Mesenteric fat pad (tissue), 1 donor: ENCODE measurements at places on chromosomes 6 and 20. TPM values are rescaled to one million over a fixed set of nuclear protein-coding genes. Genes with fewer than 3 reads are reported as not detected.

- DNase-seq: no peak
Measured at GRCh38 chr6:143243786-143244185, 183.1 kb downstream of the AIG1 start.

DNA sequence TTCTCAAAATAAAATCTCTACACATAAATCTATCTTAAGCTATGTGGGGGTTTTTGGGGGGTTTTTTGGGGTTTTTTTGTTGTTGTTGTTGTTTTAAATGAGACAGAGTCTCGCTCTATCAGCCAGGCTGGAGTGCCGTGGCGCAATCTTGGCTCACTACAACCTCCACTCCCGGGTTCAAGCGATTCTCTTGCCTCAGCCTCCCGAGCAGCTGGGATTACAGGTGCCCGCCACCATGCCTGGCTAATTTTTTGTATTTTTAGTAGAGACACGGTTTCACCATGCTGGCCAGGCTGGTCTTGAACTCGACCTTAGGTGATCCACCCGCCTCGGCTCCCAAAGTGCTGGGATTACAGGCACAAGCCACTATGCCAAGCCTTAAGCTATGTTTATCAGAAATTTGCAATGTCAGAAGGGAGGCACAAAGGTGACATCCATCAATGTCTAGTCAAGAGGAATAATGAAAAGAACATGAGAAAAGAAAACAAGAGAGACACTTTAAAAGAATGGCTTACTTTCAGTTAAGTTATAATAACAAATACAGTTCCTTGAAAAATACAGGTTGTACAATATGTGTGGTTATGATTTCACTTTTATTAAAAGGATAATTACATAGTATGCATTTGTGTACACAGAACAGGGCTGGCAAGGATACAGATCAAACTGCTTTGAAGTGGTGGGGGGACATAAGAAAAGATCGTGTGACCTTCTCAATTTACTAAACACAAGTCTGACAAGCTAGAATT lies 28.6 kb downstream of the SLC23A2 start:
- no peak for DNase-seq

GRCh38 chr6:10962673-10963072 lies 75.8 kb downstream of the SYCP2L start:
- no peak for DNase-seq

DNA sequence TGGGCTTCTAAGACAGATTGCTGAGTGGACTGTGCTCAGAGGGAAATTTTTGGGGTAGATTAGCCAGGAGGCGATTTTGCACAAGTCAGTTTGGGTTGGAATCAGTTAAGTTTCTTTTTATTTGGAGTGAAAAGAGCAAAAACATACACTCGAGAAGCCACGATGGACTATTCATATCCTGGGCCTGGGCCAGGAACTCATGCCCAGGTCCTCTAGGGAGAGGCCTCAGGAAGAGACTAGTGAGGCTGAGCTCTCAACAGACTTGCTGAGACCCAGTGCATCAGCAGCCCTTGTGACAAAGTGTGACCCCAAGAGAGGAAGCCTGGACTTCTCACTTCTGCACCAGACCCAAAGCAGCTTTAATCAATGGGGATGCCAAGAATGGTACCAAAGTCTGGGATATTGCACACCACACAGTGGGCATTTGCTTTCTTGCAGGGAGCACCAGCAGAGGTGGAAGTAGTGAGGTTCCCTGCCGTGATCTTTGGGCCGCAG lies 61.6 kb upstream of the MAFB start:
- DNase-seq: no peak

DNA sequence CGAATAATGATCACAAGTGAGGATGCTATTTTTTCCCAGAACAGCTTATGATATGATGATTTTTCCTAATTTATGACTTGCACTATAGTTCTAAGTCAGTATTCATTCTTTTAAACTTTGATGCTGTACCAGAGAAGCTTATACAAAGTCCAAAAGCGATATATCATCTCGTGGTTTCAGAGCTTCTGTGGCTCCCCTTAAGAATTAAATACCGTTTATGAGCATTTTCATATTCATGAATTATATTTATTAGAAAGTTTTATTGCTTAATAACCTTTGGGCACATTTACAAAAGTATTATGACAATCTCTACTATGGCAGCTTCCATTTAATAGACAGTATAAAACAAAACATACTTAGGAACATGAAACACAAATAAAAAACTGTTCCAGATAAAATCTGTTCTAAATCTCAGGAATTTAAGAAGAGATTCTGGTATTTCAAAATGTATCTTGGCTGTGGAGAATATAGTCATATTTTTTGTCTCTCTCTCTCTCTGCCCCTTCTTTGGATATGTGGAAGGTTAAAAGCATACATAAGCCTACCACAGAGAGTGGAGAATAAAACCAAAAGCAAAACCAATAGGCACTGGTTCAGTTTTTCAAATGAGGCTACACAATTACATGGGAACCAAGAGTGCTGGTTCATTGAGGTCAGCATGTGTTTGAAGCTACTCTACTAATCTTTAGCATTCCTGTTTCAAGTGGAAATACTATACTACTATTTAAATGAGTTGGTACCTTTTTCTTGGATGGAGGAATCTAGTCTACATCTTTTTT lies 884.5 kb upstream of the GJE1 start:
- DNase-seq: no peak

The PRL gene
- total RNA-seq: 0.58 TPM

GRCh38 chr6:31308845-31309175 lies 36.9 kb upstream of the HLA-C start:
- DNase-seq: no peak

- DNase-seq: peak; percentile 53
Measured at GRCh38 chr6:167710363-167710920, 116.3 kb upstream of the AFDN start.

DNA sequence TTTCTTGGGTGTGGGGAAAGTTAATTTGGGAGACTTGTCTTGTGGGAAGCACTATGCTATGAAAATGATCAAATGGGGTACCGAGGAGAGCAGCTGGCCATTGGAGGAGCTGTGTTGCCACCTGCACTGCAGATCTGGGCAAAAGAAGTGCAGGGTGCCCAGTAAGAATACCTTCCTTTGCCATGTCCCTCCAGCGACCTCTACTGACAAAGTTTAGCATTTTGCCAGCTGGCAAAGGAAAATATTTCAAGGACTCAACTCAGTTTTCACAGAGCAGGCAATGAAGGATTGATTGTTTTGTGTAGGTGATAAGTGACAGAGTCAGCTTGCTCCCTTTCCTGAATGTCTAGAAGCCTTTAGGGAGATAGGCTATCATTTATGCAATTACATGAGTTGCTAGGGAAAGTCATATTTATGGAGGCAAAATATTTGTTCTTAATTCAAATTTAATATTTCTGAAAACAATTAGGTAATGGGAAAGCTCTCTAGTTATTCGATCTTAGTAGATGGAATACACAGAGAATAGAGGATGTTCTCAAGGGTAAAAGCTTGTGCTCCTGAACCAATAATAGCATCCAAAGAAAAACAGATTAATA lies 118.4 kb downstream of the FARS2 start:
- no peak for DNase-seq

- no peak for DNase-seq
Measured at GRCh38 chr20:750801-751200, 17.5 kb downstream of the SLC52A3 start.

DNA sequence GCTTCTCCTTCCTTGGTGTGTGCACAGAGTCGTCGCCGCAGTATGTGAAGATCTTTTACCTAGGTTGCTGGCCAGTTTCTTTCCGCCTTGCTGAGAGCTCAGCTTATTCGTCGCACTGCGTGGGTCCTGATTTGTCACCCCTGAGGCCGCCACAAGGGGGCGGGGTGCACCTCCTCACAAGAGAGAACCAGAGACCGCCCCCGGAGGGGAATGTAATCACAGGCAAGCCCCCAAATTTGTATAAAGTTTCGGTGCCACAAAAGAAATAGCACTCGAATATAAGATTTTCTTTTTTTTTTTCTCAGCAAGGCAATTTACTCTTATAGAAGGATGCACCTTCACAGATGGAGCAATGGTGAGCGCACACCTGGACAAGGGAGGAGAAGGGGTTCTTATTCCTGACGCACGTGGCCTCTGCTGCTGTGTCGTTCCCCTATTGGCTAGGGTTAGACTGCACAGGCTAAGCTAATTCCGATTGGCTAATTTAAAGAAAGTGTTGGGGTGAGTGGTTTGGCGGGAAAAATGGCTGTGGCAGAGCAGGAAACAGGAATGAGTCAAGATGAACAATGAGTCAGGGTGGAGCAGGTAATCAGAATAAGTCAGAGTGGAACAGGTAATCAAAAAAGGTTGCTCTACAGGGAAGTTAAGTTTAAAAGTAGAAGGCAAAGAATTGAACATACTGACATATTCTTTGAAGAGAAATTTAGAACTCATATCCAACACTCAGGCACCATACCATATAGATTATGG lies 19.5 kb downstream of the NCOA3 start:
- DNase-seq: no peak

DNA sequence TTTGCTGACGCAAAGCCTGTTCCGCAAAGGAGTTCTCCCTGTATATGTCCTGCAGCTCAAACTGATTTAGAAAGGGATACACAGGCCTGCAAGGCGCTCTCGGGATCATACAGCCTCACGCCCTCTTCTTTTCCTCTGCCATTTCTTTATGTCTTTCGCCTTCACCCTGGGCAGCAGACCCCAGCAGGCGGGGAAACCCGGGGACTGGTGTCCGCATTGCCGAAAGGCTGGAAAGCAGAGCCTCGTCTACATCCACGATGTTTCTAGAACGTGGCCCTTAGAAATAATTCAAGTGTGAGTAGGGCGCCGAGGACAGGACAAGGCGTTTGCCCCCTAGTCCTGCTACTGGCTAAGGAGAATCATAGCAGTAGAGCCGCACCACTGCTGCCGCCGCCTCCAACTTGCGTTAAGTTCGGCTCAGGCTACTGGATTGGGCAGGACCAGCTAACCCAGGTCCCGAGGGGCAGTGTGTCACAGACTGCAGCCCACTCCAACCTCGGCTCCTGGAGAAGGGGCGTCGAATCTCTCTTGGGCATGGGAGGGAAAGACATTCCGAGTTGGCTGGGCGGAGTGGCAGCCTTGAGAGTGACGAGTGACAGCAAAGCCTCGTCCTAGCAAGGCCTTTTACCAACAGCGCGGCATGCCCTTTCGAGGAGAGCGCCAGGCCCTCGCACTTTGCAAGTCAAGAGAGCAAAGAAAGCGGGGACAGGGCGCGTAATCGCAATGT lies 2.6 kb upstream of the TBX18 start:
- no peak for DNase-seq

GRCh38 chr6:86030875-86031274 lies 388.2 kb upstream of the SYNCRIP start:
- DNase-seq: no peak

The UBE2V1 gene
- total RNA-seq: 89.0 TPM

- DNase-seq: peak; percentile 90
Measured at GRCh38 chr20:48025051-48025515, 239.8 kb upstream of the SULF2 start.

The TTPAL gene
- total RNA-seq: 19.8 TPM

- no peak for DNase-seq
Measured at GRCh38 chr6:130500693-130501092, 134.9 kb downstream of the TMEM200A start.

- no peak for DNase-seq
Measured at GRCh38 chr6:94074764-94075163, 655.4 kb upstream of the EPHA7 start.

The VIP gene
- 0.48 TPM for total RNA-seq

- no peak for DNase-seq
Measured at GRCh38 chr6:1229808-1230207, 82.1 kb upstream of the FOXQ1 start.

- DNase-seq: no peak
Measured at GRCh38 chr6:27651371-27651732, 178.4 kb upstream of the ZNF184 start.

- no peak for DNase-seq
Measured at GRCh38 chr6:116371918-116372209, 1.1 kb downstream of the DSE start.

- DNase-seq: no peak
Measured at GRCh38 chr20:21394551-21394950, 2.8 kb downstream of the NKX2-4 start.

GRCh38 chr20:57995381-57995977 lies 233.0 kb downstream of the ANKRD60 start:
- peak; percentile 75 for DNase-seq

- no peak for DNase-seq
Measured at GRCh38 chr20:4234128-4234527, 218.8 kb upstream of the RNF24 start.

The SLC17A1 gene
- not detected for total RNA-seq

DNA sequence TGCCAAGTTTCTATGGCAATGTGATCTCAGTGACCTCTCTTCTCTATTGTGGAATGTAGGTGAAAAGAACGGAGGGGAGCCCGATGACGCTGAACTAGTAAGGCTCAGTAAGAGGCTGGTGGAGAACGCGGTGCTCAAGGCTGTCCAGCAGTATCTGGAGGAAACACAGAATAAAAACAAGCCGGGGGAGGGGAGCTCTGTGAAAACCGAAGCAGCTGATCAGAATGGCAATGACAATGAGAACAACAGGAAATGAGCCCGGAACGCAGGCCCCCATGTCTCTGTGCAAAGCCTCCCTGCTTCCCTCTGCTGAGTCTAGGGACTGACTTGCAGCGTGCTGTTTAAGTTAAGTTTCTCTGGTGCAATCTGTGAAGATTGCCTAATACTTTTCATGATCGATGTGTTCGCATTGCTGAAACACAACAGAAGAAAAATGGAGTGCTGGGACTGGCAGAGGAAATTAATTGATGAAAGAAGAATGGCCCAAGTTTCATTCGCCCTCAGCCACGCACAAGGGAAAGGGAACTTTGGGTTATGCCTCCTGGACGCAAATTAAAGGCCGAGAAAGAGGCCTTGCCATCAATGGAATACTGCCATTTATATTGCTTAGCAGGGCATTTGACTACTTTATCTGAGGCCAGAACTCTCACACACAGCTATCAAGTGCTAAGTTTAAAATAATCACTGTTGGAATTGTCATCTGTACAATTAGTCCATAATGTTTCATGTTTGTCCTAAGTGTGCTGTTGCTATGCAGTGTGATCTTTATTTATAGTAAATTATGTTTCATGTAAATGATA lies 146.4 kb downstream of the AKAP7 start:
- no peak for DNase-seq

The SLC32A1 gene
- not detected for total RNA-seq

GRCh38 chr20:3710703-3711483 lies 1.5 kb downstream of the SIGLEC1 start:
- peak; percentile 93 for DNase-seq

The PERP gene
- 21.8 TPM for total RNA-seq
